GM04503 (cell line): ENCODE measurements at places on chromosomes 5 and 9.

DNA sequence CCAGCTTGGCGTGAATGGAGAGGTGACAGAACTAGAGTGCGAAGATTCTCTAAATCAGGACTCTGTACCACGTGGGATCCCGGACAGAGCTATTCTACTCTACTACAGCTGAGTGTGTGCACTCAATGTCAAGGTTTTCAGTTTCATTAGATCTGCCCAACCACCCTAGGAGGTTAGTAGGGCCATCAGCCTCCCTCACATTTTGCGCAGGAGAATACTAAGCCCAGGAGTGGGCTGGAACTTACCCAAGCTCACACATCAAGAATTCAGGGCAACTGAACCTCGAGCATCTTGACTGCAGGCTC, 68.3 kb upstream of the TBC1D2 start:
- no peak for DNase-seq

DNA sequence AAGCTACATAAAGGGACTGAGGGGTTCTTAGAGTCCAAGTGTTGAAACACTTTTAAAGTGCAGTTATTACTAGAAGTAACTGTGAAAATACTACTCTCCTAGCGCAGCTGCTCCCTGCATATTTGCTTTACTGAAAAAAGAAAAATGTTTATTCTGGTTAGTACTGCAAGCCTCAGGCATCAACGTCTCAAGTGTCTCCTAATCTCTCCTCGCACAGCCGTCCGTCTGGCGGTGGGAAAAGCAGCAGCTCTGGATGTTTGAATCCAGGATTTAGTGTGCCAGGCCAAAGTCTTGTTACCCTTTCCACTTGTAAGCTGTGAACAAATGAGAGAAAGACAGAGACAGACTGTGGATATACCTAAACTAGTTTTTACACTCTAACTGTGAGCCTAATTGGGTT, 31.1 kb downstream of the RORB start:
- DNase-seq: no peak

DNA sequence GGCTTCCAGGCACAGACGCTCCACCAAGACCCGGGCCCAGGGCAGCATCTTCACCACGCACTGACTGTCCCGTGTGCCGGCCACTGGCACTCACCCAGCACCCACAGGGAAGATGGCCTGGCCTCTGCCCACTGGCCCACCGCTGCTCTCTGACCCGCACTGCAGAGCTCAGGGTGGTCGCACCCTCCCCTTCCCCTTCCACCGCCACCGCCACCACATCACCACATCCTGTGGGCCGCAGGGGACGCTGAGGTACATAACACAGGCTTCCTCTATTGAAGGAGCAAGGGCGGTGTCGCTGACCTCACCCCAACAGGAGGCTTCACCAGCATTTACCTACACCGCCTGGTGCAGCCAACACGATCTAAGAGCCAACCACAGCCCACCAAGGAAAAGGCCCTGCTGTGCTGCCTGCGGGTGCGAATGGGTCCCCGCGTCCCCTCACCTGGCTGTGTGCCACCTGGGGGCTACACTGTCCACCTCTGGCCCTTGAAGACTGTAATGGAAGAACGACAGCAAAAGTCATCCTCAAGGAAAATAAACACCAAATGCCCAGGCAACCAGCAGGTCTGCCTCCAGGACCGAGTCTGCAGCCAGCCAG, 101.8 kb downstream of the CAMSAP1 start:
- DNase-seq: no peak

GRCh38 chr5:153456354-153456753, 34.1 kb upstream of the GRIA1 start:
- no peak for DNase-seq

DNA sequence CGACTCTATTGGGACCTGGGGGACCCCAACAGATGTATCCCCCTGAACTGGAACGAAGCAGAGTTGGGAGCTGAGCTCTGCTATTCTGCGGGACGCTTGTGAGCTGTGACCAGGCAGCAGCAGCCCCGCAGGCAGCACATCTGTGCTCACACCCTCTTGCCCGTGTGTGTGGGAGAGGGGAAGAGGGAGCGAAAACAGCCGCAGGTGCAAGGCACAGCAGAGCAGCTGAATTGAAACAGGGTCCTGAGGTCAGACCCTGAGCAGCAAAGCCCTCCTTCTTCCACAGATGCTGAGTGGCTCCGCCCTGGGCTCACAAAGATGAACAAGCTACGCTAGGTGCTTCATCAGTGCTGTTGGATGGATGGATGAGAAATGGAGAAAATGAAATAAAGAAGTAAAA, 198.7 kb downstream of the HSPA4 start:
- DNase-seq: no peak

DNA sequence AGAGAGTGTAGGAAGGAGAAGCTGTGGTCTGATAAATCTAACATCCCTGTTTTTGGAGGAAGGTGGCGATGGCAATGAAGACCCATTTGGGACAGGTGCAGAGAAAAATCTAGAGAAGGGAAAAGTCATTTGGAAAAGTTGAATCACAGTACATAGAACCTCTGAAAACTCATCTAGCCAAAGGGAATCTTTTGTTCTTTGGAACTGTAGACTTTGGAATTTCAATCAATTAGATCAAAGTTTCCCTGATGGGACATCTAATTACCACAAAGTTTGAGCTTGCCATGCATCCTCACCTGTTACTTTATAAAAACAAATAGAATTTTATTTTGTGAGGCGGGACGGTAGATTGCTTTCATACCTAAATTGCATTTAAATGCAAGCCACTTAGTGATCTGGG, 294.9 kb downstream of the TRPM3 start:
- no peak for DNase-seq

- DNase-seq: peak; percentile 41
Observed at GRCh38 chr9:131289301-131290035, at the start of gene PLPP7. Gene PLPP7, plus strand, starts transcription at chr9:131289723. Its CDS starts 275 bp downstream, at chr9:131289998.

GRCh38 chr9:37617161-37617560, 24.8 kb upstream of the TOMM5 start:
- DNase-seq: no peak

GRCh38 chr5:135484674-135485086, 32.5 kb upstream of the TIFAB start:
- DNase-seq: no peak

DNA sequence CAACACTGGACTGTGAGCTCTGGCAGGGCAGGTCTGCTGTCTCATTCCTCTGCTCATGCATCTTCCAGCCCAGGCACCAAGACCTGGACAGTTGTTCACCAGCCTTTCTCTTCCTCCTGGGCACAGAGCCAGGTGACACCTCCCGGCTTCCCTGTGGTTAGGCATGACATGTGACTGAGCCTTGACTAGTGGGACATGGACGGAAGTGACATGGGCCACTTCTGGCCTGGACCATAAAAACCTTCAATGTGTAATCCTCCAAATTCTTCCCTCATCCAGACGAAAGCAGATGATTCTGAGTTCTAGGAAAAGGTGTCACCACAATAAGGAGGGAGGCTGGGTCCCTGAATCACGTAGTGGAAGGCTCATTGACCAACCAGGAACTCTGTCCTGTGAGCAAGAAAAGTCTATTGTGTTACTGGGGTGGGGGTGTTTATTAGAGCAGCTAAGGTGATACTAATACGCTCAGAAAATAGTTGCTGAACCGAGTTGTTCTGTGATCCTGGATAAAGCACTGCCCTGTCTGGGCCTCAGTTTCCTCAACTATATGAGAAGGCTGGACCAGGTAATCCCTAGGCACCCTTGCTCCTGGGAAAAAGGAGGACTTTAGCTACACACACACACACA, 26.6 kb upstream of the CRB2 start:
- DNase-seq: no peak

DNA sequence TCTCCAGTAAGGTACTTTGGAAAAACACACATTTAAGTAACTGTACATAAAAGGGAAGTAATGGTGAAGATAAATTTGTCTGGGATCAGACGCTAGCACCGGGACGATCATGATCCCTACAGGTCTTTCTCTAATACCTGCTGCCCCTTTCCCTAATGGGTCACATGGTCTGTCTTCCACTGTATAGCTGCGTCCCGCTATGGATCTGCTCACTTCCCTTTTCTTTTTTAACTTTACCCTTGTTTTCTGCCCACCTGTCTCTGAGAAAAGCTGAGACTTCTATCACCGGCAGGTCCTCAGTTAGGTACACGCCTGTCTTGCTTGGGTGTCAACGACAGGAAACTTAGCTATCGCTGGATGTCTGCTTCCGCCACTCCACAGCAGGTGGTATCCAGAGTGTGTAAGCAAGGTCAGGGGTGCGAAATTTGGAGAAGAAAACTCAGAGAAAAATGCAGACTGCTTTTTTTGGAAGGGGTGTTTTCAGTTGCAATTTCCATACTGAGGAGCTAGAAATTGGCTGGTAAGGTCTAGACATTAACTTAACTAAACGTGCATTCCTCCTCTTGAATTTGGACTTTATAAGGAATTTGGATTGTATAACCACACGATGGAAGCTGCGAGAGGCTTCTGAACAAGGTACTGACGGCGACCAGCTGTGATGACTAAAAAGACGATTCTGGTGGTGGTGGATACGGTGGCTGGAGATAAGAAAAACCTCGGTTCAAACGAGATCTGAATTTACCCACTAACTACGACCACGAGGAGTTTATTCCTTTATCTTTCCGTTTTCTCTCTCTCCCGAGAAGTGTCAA, 1.1 kb upstream of the ICE1 start:
- DNase-seq: no peak

DNA sequence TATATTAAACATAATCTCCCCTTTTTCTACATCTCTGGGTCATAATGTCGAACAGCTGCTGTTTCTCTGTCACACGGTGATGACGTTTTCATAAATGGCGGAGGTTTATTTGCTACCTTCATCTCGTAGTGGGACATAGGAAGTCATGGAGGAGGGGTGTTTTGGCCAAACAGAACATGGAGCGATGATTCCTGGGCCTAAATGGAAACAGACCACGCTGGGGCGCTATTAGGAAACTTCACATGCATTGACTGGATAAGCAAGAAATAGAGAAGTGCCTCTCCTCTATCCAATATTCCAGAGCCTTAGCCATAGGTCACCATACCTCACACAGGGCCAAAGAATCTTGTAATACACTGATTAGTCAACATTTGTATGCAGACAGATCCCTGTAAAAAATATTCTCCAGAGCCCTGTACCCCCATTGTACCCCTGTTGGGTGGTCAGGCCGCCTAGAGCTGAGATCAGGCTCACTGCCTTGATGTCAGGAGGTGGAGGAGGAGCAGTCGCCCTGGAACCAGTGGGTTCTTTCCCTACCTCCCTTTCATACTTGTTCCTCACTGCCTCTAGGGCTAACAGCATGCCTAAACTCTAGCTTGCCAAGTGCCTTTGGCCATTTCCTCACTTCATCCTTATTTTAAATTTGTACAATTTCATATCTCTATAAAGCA, 77.8 kb upstream of the SPIN1 start:
- DNase-seq: no peak

GRCh38 chr9:116087751-116088194, 65.8 kb upstream of the PAPPA start:
- peak; percentile 46 for DNase-seq

DNA sequence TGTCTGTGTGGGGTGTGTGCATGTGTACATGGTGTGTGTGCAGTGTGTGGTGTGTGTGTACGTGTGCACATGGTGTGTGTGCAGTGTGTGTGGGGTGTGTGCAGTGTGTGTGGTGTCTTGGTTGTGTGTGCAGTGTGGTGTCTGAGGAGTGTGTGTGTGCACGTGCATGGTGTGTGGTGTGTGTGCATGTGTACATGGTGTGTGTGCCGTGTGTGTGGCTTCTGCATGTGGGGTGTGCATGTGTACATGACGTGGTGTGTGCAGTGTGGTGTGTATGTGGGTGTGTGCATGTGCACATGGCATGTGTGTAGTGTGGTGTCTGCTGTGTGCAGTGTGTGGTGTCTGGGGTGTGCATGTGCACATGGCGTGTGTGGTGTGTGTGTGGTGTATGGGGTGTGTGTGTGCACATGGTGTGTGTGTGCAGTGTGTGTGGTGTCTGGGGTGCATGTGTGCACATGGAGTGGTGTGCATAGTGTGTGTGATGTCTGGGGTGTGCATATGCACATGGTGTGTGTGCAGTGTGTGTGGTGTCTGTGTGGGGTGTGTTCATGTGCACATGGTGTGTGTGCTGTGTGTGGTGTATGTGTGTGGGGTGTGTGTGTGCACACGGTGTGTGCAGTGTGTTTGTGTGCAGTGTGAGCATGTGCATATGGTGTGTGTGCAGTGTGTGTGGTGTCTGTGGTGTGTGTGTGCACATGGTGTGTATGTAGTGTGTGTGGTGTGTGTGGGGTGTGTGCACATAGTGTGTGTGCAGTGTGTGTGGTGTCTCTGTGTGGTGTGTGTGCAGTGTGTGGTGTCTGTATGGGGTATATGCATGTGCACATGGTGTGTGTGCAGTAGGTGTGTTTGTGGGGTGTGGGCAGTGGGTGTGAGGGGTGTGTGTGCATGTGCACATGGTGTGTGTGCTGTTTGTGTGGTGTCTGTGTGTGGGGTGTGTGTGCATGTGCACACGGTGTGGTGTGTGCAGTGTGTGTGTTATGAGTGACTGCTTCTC, 40.6 kb upstream of the ZNG1F start:
- DNase-seq: no peak

- no peak for DNase-seq
Observed at GRCh38 chr5:73119451-73120157, 771 bp upstream of the TMEM171 start.

GRCh38 chr5:58739051-58739450, 156.2 kb downstream of the RAB3C start:
- no peak for DNase-seq

DNA sequence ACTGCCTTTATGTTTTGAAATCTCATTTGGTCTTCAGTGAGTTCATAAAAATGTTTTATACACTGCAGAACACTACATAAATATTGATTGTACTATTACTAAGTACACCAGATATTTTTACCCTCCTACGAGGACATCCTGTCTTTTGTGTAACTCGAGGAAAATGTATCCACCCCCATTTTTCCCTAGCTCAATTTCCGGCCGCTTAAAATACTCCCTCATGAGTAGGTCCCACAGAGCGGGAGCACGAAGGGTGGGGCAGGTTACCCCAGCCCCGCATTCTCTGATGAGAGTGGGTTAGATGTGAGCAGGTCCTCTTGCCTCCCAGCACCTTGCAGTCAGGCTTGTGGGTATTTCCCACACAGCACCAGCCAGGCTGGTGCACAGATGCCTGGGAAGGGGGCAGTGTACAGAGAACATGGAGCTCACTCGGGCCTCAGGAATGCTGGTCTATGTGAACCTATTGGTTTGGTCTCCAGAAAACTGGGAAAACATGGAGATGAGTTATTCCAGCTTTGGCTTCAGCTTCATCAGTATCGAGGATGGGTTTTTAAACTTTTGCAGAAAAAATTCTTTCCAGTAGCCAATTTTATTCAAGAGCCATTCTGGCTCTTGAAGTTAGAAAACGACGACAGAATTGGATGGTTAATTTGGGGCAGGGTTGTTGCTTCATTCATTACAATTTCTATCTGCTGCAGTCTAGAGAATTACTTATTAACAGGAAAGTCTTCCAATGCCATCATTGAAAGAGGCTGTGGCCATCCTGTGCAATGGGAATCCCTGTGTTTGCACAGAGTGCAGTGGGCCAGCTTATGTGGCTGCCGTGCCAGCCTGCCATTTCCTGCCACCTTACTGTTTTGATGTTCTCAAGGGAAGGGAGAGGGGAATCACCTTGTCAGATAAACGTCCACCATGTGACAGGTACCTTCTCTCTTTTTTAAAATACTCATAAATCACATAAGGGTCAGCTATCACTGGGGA, 73.2 kb downstream of the WDR41 start:
- no peak for DNase-seq

GRCh38 chr9:78325846-78326360, 29.0 kb downstream of the PSAT1 start:
- DNase-seq: no peak

GRCh38 chr5:123882965-123883345, 371.0 kb downstream of the CSNK1G3 start:
- no peak for DNase-seq
